Mammary epithelial cell (primary cell): ENCODE measurements at places on chromosomes 7 and 10. TPM values are rescaled to one million over a fixed set of nuclear protein-coding genes. Genes with fewer than 3 reads are reported as not detected.

- no peak for DNase-seq
Observed at GRCh38 chr10:69362471-69362954, 54.2 kb downstream of the TACR2 start.

GRCh38 chr10:101272229-101272868, 43.1 kb upstream of the LBX1 start:
- DNase-seq = peak; percentile 50

GRCh38 chr10:48768144-48768766, 83.6 kb downstream of the WDFY4 start:
- DNase-seq = no peak

GRCh38 chr7:1928645-1929348, 258.7 kb downstream of the ELFN1 start:
- no peak for DNase-seq

DNA sequence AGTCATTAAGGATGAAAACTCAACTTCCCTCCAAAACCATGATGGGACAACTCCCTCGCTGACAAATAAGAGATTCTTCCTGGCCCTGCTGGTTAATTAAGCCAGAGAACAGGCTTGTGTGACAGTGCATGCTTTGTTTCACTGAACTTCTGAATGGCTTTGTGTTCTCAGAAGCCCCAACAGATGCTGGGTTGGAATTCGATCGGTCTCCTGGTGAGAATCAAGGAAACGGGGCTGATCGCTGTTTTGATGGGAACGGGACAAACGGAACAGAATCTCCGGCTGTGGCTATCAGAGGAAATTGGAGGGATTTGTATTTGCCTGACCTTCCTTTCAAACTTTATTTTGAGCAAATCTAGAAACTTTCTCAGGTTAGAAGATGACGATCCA, 145.0 kb downstream of the RNF216 start:
- DNase-seq = peak; percentile 36

GRCh38 chr10:4846775-4847174, 20.8 kb downstream of the AKR1E2 start:
- DNase-seq = no peak

DNA sequence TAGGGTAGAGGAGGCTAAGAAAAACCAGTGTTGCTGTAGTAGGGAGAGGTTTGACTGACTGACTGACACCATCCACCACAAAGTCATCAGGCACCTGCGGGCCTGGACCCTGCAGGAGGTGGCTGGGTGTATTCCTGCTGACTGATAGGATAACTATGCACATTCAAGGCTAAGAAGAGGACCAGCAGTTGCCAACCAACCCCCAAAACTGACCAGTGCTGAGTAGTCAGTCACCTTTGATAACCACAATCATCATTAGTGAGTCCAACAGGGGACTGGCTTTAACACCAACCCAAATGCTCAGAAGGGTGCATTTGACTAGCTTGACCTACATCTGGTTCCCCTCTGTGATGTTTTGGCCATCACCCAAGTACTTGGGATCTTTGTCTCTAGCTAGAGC, 30.5 kb downstream of the PLXNA4 start:
- no peak for DNase-seq

GRCh38 chr10:89458784-89459183, 44.4 kb downstream of the IFIT5 start:
- no peak for DNase-seq

GRCh38 chr10:79322616-79323543, 24.4 kb upstream of the PPIF start:
- DNase-seq = peak; percentile 82

DNA sequence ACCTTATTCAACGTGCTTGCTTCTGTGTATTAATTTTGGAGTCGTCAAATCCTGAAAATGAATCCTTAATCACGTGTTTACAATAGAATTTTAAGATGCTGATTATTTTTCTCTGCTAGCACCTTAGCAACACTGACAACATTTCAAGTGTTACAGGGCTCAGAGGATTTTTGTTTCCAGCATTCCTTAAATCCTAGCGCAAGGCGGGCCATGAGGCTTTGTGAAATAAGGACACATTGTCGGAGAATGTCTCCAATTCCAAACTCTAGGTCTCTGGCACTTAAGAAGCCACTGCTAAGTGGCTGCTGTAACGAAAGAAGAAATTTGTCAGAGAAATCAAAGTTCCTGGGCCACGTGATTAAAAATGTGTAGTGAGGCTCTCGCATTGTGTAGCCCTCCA, 390.9 kb upstream of the CELF2 start:
- no peak for DNase-seq

- no peak for DNase-seq
Observed at GRCh38 chr10:1074748-1075308, 18.6 kb downstream of the WDR37 start.

DNA sequence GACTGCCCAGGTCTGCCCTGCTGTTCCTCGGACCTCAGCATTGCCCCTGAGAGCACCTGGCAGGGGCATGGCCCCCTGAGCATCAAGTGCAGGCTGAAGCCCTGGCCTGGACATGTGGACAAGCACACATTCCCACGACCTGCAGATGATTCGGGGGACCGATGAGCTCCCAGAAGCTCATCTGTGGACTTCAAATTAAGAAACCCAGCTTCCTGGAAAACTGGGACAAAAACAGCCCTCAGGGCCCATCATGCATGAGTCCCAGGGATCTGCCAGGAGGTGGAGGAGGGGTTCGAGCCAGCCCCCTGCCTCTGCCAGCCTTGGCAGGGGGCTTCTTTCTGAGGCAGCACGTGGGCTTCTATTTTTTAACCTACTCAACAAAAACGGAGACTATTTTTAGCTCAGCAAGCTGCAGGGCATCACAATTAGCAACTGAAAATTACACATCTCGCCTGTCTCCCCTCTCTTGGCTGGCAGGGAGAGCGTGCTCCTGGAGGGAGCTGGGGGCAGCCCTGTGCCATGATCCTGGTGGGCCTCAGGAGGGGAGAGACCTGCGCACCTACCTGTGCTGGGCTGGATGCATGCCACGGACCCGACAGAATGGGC, 51.8 kb downstream of the RASGEF1A start:
- no peak for DNase-seq

DNA sequence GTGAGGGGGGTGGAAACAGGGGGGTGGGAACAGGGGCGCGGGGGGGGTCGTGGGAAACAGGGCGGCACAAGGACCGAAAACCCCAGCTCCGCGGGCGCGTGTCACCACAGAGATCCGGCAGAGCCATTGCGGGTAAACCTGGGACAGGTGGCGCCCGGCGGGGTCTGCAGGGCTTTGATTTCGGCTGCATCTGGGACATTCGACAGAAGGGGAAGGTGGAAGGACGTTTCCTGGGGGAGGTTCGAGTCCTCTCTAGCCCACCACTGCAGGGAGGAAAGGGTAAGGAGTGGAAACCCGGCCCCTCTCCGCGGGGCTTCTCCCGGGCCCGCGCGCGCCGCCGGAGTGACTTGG, 7.5 kb downstream of the NKX2-3 start:
- no peak for DNase-seq

DNA sequence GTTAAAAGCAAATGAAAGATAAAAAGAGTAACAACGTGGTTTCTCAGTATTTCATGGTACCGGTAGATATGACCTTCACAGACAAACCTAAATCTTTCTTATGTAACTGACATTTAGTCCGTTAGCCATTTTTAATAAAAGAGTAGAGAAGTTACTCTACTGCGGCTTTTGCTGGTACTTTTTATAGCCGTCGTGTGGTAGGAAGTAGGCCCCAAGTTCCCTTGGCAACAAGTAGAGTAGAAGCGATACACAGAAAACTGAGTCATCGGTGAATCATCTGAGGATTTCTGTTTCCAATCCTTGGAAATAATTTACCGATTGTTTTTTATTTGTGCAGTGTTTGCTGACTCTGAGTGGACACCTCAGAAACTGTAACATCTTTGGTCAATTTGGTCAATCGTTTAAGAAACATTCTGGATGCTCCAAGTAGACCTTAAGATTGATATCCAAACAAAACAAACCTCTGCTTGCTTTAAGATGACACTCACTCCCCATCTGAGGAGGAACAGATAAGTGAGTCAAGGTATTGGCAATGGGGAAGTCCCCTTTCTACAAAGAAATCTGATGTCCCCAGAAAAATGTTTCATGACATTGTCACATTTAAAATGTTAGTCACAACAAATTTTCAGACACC, 63.9 kb upstream of the AHR start:
- peak; percentile 85 for DNase-seq

DNA sequence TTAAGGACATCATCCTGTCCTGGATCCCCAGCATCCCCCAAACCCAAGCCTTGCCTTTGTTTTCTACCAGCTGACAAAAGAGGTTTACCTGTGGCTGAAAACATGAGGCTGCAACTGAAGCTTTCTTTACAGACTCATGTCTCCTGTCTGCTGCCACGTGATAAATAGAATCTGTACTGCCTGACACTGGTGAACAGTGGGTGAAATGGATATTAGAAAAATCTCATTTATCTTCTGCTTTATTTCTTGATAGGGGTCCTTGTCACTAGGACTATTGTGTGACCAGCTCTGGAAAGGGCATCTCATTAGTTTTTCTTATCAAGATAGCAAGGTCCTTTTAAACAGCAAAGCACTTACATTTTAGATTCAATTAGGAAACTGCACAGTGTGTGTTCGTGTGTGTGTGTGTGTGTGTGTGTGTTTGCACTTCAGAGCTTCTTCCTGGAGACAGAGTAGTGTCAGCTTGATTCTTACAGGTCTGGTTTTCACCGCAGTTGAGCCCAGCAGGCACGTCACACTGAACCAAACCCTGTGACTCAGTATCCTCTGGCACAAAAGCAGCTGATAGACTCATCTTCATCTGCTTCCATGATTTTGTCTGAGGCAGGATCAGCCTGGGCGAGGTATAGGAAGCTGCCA, 373.5 kb upstream of the CELF2 start:
- no peak for DNase-seq

DNA sequence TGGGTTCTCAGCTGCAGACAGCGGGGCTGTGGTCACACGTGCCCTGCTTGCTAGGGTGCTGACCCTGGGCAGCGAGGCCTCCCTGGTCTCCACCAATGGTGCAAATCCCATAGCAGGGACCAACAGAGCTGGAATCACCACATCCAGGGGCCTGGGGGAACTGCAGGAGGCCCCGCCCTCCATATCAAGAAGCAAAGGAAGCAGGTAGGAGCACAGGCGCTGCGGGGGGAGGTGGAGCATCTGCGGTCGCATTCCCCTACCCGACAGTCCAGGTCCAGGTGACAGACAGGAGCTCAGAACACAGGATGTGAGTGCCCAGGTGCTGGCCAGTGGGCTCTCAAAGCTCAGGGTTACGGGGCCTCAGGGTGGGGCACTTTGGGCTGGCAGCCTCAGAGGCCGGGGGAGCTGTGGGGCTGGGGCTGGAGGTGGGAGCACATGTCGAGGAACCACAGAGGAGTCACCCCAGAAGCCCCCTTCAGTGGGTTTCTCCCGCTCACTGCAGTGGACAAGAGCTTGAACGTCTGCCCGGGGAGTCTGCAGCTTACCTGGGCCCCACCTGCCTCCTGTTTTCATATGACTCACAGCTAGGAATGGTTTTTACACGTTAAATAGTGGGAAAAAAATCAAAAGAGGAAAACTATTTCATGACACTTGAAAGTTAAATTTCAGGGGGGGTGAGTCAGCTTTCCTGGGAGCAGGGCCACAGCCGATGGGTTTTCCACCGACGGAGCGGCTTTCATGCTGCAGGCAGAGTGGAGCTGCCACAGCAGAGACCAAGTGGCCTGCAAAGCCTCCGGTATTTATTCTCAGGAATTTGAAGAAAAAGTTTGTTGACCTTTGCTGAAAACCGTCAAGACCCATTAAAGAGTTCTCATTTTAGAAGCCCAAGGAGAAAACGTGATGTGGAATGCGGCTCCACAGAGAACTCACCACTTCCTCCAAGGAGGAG, 148.7 kb upstream of the PPP2R2D start:
- no peak for DNase-seq

- DNase-seq = no peak
Observed at GRCh38 chr7:117895276-117895675, 22.0 kb upstream of the CTTNBP2 start.

DNA sequence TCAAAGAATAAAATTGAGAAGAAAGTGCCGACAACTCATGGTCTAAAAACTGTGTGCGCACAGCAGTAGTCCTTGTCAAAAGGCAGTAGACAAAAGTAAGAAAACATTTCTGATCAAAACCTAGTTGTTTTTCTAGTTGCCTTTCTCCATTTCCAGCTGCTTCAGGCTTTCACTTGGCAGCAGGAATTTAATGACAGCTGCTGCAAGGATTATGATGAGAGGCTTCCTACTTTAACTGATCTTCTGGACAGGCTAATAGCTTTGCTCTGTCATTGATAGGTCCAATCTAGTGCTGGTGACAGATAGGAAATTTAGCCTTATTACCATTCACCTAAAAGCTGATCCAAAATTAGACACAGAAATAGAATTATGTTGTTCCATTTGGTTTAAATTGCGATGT, 110.7 kb upstream of the SEMA3C start:
- DNase-seq = no peak

DNA sequence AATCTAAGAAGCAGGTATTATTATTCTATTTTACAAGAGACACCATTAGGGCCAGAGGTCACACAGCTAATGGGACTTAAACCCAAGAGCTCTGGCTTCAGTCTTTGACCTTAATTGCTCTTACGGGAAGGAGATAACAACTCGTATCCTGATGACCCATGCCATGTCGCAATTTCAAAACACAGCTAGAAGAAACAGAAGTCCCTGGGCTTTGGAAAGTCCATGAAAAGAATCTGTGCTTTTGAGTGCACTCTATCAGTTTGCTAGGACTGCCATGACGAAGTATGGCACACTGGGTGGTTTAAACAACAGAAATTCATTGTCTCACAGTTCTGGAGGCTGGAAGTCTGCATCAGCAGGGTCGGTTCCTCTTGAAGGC, 247.8 kb upstream of the AOAH start:
- no peak for DNase-seq

GRCh38 chr10:101021692-101022251, 9.2 kb downstream of the PDZD7 start:
- no peak for DNase-seq

BET1 gene
- 20.8 TPM for total RNA-seq

CYP3A4 gene
- total RNA-seq = not detected in 2 replicates

MMRN2 gene
- total RNA-seq = 8.5 TPM

PYROXD2 gene
- 8.3 TPM for total RNA-seq

OGDHL gene
- total RNA-seq = 0.33 TPM

BEND7 gene
- 6.0 and 15.1 TPM in 2 replicates for total RNA-seq

STOX1 gene
- total RNA-seq = 0.17 TPM

EEPD1 gene
- 1.3 and 1.9 TPM in 2 replicates for total RNA-seq
